ENCODE measurements at places on chromosomes 12 and 14.

DNA sequence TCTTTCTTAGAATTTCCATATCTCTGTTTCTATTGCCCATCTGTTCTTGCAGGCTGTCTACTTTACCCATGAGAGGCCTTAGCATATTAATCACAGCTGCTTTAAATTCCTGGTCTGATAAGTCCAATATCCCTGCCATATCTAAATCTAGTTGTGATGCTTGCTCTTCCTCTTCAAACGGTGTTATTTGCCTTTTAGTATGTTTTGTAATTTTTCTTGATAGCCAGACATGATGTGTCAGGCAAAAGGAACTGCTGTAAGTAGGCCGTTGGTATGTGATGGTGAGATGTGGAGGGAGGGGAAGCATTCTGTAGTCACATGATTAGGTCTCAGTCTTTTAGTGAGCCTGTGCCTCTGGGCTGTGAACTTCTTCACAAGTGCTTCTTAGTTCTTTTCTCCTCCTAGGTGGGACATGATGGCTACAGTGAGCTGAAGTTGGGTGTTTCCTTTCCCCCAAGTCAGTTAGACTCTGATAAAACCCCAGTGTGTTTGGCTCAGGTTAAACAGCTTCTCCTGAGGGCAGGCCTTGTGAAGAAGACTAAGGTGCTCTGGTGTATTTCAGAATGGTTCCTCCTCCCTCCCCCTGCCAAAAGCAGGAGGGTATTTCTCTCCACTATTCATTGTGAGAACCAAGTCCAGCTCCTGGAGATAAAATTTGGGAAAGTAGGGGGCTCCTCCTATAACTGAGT, 195.9 kb upstream of the PARP11 start:
- no peak for DNase-seq

- DNase-seq, result no peak
These were observed 1.6 kb downstream of the GSG1 start for GRCh38 chr12:13101821-13102375.

DNA sequence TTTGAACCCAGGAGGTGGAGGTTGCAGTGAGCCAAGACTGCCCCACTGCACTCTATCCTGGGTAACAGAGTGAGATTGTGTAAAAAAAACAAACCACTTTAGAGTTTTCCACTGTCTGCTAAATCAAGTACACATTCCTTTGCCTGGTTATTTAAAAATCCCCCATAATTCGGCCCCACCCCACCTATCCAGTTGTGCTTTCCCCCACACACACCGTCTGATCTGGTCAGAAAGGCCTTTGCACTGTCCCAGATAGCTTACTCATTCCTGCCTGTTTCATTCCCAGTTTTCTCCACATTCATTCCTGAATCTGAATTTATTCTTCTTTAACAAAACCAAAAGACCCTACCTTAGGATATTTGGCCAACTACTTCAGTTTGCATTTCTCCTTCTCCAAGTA, 29.5 kb downstream of the NINJ2 start:
- DNase-seq, result no peak

DNA sequence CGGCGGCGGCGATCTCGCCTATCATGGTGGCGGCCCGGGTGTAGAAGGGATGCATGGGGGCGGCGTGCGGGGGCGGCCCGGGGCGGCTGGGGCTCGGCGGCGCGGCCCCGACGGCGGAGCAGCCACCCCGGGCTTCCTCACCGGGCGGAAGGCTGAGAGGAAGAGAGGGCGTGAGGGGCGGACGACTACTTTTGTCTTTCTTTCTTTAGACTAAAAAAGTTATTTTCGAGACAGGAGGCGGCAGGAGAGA, 240 bp downstream of the BTG1 start:
- DNase-seq, result peak; percentile 76

DNA sequence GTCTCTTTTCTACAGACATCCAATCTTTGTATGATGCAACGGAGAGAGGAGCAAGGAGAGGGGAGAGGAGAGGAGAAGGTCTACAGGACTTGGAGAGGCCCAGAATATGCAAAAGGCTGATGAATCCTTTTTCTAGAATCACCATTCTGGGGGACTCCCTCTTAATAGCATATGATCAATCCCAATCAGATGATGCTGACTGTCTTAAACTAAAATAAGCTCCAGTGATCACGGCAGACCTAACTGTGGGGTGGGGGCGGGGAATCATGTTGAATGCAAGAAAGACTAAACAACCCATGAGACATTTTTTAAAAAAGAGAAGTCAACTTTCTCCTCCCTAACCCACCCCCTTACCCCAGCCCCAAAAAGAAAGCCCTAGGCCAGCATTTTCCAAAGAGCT, 33.4 kb downstream of the BTBD7 start:
- no peak for DNase-seq

DNA sequence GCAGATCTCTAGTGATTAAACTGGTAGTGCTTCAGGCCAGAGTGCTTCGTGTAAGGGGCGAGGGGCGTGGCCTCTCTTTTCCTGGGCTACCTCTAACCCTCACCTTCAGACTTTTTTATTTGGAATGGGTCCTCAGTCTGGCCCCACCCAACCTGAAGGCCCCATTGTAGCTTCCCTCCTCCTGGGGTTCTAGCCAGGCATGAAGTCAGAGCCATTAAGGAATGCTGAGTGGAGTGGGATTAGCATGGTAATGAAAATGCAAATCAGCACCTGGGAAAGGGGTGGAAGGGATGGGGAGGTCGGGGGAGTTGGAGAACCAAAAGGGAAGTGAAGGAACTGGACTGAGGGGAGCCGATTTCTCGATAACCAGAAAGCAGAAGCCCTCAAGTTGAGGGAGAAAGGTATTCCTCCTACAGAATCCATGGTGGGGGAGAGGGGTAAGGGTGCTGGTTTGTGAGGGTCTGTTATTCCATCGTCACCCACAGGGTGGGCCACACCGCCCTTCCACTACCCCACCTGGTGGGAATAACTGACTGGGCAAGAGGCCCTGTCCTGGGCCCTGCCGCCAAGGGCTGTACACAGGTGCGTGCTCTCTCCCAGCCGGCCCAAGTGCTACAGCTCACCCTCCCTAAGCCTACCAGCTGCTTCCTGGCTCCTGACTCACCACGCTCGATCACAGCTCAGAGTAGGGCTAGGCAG, 14.1 kb downstream of the ZFHX2 start:
- no peak for DNase-seq

- no peak for DNase-seq
These were observed 39.9 kb downstream of the BCL11B start for GRCh38 chr14:99231850-99232713.

DNA sequence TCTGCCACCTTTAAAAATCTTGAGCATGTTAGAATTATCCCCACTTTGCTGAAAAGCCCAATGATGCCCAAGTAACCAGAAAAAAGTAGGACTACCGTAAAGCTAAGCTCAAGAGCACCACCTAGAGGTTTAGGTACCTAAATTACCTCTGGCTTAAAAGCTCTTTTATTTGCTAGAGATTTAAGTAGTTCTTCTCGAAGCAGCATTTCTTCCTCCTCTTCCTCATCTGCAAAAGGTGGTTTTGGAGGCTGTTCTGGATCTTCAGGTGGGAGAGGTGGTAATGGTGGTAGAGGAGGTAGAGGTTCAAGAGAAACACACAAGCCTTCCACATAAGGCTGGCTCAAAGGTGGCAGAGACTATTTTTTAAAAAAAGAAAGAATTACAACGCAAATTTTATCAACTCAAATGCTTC, 26.9 kb downstream of the ZFC3H1 start:
- no peak for DNase-seq

DNA sequence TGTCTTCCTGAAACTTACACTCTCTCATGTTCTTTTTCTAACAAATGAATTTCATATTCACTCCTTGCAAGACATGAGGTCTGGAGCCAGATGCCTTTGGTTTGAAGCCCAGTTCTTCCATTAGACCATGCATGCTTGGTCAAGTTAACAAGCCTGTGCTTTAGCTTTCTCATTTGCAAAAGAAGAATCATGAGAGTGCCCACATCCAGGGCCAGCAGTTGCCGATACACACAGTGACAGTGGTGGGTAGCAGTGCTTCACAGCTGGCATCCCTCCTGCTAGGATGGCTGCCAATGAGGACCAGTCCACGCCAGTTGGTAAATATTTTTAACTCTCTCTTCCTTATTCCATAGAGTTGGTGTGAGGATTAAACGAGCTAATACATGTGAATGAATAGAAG, 163.1 kb downstream of the PHLDA1 start:
- no peak for DNase-seq

GRCh38 chr12:119328111-119328510, 6.4 kb upstream of the CCDC60 start:
- DNase-seq, result no peak

GRCh38 chr12:13026286-13026685, 17.9 kb upstream of the FAM234B start:
- no peak for DNase-seq

DNA sequence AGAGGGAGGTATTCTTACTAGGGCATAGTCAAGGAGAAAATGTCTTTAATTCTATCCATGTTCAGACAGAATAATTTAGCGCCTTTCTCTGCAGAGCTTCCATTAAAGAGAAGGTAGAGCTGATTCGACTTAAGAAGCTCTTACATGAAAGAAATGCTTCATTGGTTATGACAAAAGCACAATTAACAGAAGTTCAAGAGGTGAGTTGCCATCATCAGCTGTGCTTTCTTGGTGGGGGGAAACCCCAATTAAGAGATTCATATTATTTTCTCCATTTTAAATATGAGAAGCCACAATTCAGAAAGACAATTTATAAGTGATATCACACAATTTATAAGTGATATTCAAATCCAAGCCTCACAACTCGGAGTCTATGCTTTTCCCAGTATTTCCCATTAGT, 27.8 kb downstream of the RPGRIP1 start:
- no peak for DNase-seq

DNA sequence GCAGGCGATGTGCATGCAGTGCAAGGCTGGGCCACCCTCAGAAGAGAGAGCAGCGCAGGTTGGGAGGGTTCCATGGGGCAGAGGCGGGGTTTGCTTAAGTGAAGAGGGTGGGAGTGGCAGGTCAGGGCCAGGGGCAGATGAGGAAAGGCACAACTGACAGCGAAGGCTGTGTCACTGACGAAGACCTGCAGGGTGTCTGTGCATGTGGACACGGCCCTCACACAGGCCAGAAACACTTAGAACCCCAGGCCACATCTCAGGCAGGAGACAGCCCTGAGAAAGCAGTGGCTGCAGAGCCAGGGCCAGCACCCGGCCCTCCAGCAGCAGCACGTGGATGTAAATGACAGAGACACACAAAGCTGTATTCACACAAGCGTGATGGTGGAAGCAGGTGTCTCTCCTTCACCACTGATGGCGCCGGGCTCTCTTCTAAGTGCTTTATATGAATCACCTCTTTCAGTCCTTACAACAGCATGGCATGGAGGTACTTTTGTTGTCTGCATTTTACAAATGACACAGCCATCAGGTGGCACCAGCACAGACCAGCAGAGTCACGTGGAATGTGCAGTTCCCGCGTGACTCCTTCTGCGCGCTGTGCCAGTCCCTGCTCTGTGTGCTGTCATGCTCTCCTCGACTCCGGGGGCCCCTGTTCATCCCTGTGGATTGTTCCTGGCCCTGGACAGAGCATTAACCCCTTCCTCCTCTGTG, 54.6 kb downstream of the TSPAN11 start:
- DNase-seq, result no peak

- no peak for DNase-seq
These were observed 8.1 kb downstream of the ATP6V0A2 start for GRCh38 chr12:123720141-123720814.

- DNase-seq, result no peak
These were observed 29.0 kb downstream of the TESC start for GRCh38 chr12:117069926-117070900.

DNA sequence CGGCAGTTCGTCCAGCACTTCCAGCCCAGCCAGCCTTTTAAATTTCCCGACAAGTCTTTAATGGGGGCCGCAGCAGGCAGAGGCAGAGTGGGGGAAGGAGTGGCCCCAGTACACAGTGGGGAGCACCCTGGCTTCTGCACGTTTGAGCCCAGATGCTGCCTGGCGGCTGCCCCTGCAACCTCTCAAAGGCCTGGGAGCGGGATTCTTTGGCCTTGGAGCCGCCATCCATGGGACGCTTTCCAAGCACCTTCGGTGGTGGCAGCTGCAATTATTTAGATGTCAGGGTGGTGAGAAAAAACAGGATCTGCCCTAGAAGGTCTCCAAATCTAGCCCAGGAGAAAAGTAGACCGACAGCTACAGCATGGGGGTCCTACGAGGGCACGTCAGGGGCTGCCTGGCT, 46.0 kb downstream of the FAM222A start:
- peak; percentile 13 for DNase-seq

DNA sequence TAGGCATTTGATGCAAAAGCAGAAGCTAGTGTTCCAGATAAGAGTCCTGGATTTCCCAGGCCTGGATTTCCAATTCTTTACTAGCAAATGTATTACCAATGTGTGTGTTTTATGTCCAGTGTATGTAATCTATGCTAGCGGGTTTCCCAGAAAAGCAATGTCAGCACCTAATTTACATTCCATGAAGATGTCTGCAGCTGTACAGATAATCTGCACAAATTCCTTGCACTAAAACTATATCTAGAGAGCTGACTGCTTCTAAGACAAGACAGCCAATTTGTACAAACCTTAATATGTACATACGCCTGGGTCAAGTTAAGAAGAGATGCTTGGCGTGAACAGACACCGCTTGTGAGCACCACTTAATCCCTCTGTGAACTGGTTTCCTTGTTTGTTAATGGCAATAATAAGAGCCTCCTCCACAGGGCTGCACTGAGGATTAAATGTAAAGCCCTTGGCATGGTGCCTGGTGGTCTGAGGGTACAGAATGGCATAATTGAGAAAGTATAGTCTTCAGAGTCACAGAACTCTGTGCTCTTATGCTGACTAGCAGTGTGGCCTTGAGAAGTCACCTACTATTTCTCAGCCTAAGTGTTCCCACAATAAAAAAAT, 185.6 kb downstream of the EPS8 start:
- no peak for DNase-seq

- DNase-seq, result no peak
These were observed 5.1 kb upstream of the MIS18BP1 start for GRCh38 chr14:45258073-45258472.

- DNase-seq, result no peak
These were observed 366.2 kb upstream of the KITLG start for GRCh38 chr12:88946372-88946997.

- DNase-seq, result peak; percentile 62
These were observed 648 bp downstream of the CHD4 start for GRCh38 chr12:6606331-6607131.

GRCh38 chr14:101808894-101809670, 47.6 kb downstream of the PPP2R5C start:
- DNase-seq, result no peak

DNA sequence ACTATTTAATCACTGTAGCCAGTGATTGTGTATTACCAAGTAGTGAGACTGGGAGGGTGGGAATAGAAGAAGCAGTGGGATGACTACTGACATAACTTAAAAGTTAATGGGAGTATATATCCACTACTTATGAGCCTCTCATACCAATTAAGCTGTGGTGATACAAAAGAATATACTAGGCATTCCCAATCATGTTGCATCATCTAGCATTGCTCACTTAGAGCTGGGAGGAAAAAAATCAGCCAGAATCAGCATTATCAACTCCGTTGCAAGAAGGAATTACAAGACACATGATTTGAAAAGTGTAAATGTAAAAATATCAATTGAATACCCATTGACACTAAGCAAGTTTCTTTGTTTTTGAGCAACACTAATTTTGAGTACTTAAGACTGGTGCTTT, 745 bp upstream of the PPP1R36 start:
- no peak for DNase-seq

GRCh38 chr14:101167428-101167827, 263.9 kb upstream of the RTL1 start:
- no peak for DNase-seq

Measured in activated CD4-positive, CD25-positive, alpha-beta regulatory T cell treated with anti-CD3 and anti-CD28 coated beads, Interleukin-2, amount 50 U/mL, for 72 hours (primary cell).